ENCODE measurements at places on chromosomes 13 and 19.

GRCh38 chr19:16337809-16338469 is 13.3 kb downstream of the KLF2 start:
- DNase-seq = no peak

DNA sequence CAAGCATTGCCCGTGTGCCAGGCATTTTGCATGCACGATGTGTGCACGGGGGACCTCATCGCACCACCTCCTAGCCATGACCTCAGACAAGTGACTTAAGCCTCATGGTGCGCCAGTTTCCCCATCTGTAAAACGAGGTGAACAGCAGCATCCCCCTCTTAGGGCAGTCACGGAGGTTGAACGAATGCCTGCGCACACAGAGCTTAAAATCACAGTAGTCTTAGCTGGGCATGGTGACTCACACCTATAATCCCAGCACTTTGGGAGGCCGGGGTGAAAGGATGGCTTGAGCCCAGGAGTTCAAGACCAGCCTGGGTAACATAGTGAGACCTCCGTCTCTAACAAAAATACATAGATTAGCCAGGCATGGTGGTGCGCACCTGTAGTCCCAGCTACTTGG is 48.6 kb downstream of the PIN1 start:
- no peak for DNase-seq

- DNase-seq = peak; percentile 79
Measured at GRCh38 chr19:35549174-35549788, 3.9 kb downstream of the TMEM147 start.

- DNase-seq = no peak
Measured at GRCh38 chr13:39913339-39913738, 257.9 kb downstream of the COG6 start.

DNA sequence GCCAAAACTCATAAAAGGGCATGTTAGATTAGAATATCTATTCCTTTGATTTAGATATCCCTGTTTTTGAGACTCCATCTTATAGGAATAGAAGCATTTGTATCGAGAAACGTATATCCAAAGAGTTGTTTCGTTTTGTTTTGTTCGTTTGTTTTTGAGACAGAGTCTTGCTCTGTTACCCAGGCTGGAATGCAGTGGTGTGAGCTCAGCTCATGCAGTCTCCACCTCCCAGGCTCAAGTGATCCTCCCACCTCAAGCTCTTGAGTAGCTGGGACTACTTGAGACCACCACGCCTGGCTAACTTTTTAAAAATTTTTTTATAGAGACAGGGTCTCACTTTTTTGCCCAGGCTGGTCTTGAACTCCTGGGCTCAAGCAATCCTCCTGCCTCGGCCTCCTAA is 26.6 kb upstream of the ZMYM5 start:
- no peak for DNase-seq

DNA sequence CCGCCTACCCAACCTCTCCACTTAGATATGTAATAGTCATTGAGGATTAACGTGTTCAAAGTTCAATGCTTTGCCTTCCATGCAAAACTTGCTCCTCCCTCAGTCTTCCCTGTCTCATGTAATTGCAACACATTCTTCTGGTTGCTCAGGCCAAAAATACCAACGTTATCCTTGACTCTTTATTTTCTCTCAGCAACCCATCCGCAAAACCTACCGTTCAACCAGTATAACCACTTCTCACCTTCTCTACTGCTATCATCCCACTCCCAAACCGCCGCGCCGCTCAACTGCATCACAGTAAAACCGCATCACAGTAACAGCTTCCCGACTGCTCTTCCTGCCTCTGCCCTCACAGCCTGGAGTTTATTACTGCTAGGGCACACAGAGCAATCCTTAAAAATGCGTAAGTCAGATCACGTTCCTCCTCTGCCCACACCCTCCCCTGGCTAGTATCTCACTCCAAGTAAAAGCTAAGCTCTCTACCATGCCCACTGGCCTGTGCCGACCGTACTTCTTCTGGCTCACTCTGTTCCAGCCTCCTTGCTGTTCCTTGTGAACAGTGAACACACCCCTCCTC is 8.2 kb downstream of the MTIF3 start:
- DNase-seq = no peak

DNA sequence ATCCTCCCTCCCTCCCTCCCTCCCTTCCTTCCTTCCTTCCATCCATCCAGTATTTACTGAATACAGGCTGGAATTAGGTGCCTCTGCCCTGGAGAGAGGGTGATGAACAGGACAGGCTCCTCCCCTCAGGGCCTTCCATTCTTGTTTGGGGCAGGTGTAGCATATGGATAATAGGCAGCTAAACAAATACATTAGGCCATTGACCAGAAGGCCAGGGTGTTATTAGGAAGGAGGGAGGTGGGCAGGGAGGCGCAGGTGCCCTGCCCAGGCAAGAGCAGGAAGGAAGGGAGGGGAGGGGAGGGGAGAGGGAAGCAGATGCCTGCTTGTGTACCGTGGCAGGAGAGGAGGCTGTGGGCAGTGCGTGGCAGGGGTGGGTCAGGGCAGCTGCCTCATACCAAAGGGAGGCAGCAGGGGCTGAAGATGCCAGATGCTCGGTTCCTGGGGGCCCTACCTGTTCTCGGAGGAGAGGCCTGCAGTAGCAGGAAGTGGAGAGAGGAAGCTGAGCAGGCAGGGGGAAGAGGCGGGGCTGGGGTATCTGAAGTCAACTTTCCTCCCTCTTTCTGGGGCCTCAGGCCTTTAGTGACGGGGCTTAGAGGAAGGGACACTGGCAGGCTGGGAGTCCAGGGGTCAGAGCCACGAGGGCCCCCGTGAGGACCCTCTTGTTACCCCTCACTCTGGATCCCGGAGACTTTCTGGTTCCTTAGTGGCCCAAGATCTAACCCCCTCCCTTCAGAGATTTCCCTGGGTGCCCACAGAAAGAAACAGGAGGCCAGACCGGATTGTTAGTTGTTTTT is at the start of gene RINL:
TSS of gene RINL (minus strand) at position 495 of the 794 bp plus-strand sequence. CDS start 1,533 bp downstream, outside the sequence.
- DNase-seq = no peak

DNA sequence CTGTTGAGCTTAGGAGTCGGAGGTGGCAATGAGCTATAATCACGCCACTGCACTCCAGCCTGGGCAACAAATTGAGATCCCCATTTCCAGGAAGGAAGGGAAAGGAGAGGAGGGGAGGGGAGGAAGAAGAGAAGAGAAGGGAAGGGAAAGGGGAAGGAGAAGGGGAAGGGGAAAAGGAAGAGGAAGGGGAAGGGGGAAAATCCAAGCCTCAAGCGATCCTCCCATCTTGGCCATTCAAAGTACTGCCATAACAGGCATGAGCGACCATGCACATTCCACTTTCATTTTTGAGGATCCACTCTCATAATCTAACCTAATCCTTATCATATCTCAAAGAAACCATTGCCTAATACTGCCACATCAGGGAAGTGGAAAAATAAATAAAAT is 14.9 kb downstream of the ZNF443 start:
- no peak for DNase-seq

DNA sequence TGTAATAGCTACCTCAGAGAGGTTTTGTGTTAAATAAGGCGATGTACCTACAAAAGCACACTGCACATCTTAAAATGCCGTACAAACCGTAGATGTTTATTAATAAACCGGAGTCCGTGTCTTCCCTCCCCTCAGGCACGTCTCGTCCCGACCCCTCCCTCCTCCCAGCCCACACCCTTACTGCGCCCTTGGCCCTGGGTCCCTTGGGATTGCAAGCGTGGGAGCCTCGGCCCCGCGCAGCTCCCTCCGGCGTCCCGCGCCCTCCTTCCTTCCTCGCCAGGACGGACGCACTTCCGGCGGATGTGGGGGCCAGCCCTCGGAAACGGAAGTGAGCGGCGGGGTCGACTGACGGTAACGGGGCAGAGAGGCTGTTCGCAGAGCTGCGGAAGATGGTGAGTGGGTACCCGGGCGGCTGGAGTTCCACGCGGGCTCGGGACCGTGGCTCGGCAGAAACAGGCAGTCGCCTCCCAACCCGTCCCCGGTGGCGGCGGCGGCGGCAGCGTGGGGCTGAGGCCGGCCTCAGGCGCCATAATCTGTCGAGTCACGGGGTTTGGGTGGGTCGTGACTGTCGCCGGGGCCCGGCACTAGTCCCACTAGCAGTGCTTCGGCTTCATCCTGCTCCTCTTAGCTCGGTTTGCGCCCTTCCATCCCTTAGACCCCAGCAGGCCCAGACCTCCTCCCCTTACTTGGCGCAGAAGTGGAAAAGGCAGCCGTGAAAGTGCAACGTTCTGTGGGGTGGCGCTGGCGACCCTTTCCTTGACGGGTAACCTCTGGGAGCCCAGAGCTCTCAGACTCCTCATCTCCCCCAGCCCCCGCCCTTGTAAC is at the start of gene POMP:
TSS of gene POMP (plus strand) at position 335 of the 825 bp plus-strand sequence. CDS start at position 390, 55 bp downstream.
- DNase-seq = peak; percentile 93

DNA sequence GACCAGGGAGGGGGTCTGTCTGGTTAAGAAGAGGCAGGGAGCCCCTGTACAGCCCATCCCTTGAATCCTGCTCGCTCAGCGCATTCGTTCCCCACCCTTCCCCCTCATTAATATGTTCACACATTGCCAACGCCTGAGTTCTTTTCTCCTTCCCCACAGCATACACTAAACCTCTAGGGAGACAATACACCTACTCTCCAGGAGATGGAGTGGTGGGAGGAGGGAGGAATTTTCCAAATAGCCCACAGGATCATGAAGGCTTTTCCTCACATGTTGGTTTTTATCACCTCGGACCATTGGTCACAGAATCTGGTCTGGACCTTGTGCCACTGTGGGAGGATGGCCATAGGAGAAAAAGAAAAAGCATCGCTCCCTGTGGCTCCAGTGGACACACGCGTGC is 294.9 kb downstream of the SHISA2 start:
- DNase-seq = no peak

GRCh38 chr13:101785858-101786257 is 333.4 kb downstream of the ITGBL1 start:
- DNase-seq = no peak

GRCh38 chr13:76820759-76821158 is 65.4 kb downstream of the KCTD12 start:
- peak; percentile 53 for DNase-seq

DNA sequence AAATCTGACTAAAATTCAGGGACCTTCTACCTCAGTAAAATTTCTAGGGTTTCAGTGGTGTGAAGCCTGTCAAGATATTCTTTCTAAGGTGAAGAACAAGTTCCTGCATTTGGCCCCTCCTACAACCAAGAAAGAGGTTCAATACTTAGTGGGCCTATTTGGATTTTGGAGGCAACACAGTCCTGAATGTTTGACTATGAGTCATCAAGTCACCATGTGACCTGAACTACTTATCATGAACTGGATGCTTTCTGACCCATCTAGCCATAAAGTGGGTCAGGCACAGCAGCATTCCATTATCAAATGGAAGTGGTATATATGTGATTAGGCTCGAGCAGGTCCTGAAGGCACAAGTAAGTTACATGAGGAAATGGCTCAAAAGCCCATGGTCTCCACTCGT is 163.0 kb upstream of the IRS2 start:
- no peak for DNase-seq

DNA sequence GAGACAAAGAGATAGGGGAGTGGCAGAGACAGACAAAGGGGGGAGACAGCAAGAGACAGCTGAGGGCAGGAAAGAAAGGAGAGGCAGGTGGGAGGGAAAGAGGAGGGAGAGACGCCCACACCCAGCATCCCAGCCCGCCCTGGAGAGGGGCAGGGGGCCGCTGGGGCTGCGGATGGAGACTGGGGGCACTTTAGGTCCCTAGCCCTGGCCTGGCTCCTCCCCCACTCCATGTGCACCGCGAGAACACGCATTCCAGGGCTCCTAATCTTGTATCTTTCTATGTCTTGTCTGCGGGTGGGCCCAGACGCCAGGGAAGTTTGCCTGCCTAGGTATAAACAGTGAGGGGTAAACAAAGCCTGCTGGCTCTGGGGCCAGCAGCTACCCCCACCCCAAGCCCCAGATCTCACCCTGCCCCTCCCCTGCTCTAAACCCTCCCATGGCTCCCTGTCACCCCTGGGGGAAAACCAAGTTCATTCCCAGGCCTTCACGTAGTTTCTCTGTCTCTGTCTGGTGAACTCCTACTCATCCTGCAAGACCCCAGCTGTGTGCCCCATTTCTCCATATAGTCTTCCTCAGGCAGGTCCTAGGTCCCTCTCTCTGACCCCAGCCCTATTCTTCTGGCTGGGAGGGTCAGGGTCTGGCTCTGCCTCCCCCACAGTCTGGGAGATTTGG is 5.7 kb downstream of the TLE5 start:
- DNase-seq = no peak

DNA sequence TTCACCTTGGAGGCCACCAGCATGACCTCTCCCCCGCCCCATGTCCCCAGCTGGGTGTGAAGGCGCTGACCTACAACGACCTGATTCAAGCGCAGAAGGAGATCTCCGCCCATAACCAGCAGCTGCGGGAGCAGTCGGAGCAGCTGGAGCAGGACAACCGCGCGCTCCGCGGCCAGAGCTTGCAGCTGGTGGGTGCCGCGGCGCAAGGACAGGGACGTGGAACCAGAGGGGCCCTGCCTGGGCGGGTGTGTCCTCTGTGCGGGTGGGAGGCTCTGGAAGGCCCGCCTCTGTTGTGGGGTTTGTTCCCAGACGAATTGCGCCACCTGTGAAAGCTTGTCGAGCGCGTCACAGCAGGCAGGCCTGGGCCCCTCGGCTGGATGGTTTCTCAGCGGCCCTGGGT is 22.3 kb downstream of the PLEKHJ1 start:
- no peak for DNase-seq

- no peak for DNase-seq
Measured at GRCh38 chr13:113413898-113414282, 39.4 kb downstream of the ADPRHL1 start.

GRCh38 chr19:4717191-4717965 is 6.3 kb downstream of the DPP9 start:
- no peak for DNase-seq

DNA sequence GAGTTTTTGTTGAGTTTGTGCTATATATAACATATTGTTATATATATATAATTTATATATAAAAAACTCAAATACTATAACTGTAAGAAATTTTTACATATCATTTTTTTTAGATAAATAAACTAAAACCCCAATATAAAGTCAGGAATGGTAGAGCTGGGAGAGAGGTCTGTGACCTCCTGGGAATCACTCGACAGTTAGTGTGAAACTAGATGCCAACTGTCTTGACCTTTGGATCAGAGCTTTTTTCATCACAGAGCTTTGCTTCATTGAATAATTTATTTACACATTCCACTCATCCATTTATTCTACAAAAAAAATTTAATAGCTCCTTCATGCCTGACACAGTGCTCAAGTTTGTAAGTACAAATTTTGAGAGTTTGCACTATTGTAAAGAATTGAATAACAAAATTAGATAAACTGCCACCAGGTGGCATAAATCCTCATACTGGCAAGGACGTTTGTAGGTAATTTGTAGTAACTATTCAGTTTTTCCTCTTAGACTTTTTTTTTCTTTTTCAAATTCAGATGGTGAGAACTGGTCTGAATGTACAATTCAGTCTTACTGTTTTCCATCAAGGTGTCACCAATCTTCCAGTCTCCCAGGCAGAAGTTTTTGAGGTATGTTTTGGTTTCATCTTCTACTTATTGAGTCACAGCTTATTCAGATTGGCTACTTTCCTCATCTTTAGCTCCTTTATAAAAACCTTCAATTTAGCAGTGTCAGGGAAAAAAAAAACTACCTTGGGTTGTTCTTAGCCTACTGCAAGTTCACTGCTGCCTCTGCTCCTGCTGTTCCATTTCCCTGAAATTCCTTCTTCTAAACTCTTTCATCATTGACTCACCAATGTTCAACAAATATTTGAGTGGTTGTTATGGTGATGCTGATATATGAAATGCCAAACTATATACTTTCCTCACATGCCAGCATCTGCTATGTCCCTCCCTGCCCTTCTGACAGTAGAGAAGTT is 28.7 kb downstream of the LACC1 start:
- DNase-seq = no peak

- DNase-seq = no peak
Measured at GRCh38 chr13:37360556-37360955, 238.0 kb downstream of the POSTN start.

- DNase-seq = no peak
Measured at GRCh38 chr19:51119611-51120010, 5.1 kb upstream of the SIGLEC9 start.

- peak; percentile 65 for DNase-seq
Measured at GRCh38 chr13:97223711-97224541, 1.8 kb downstream of the MBNL2 start.

All from adrenal gland (tissue), 19 donors.